ENCODE measurements at places on chromosomes 7 and 10. TPM values are rescaled to one million over a fixed set of nuclear protein-coding genes. Genes with fewer than 3 reads are reported as not detected.

C10orf95 gene
- 20.4 TPM for total RNA-seq

GSTO1 gene
- total RNA-seq, result 130 TPM

ABLIM1 gene
- total RNA-seq, result 93.4 TPM

DOCK4 gene
- total RNA-seq, result 59.2 TPM

PRSS2 gene
- total RNA-seq, result 47.9 TPM
